KBM-7 (cell line): ENCODE measurements at places on chromosomes 16 and 17.

GRCh38 chr16:80616362-80616761 lies 75.6 kb downstream of the DYNLRB2 start:
- no peak for DNase-seq

DNA sequence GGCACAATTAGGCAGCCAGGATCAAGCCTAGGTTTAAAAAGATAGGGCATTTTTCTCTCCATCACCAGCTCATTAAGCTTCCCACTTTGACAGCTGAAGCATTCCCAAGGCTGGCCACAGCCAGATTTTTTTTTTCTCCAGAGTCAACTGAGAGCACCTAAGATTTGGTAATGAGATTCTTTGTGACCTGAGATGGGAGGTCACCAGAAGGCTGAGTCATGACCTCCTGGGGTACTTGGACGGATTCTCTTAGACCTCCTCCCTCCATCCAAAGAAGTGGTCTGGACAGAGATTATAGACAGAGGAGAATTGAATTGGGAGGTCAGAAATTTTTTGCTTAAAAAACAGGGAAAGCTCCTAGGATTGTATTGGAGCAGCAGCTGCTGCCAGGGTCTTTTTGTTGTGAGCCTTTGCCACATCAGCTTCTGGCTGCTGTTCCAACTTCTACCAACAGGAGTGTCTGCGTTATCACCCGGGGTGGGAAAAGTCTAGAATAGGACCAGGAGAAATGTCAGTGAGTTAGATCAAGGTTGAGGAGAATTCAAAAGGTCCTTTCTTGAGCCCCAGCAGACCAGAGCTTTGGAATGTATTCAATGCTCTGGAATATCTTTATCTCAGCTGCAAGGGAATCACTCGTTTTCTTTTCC lies 221.2 kb upstream of the N4BP1 start:
- no peak for DNase-seq

- no peak for DNase-seq
Measured at GRCh38 chr17:64531955-64532371, 25.2 kb downstream of the CEP95 start.

GRCh38 chr16:56324406-56324805 lies 100.9 kb downstream of the AMFR start:
- DNase-seq, result no peak

- no peak for DNase-seq
Measured at GRCh38 chr16:81415751-81416150, 28.9 kb upstream of the CMIP start.

DNA sequence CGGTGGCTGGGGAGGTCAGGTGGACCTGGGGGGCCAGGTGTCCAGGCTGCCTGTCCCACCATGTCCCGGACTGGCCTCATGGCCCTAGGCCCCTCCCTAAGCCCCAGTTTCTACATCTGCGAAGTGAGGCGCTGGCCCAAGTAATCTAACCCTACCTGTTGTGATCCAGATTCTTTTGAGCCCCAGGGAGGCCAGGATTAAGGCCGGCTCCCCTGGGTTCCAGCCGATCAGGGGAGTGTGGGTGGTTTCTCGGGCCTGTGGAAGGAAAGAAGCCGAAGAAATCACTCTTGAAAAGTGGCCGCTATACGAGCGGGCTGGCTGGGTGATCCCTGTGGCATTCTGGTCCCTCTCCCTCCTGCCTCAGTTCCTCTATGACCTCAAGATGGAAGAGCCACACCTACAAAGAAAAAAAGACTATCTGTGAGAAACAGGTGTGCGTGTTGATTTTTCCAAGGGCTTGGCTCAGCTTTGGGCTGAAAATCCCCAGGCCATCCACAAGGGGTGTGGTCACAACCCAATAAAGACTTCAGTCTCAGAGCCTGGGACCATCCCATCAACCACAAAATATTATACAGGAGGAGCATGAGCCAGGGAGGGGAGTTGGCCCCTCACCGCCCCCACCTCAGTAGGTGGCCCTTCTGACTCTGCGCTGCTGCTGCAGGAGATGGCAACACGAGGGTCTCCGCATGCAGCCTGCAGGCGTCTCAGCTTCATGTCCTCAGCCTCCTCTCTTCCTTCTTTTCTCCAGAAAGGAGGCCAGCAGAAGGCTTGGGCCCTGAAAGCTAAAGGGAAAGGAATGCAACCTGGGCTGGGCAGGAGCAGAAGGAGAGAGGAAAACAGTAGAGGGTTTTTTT lies 20.3 kb downstream of the GPR142 start:
- no peak for DNase-seq

GRCh38 chr17:67293251-67294203 lies 48.5 kb upstream of the HELZ start:
- DNase-seq, result peak; percentile 82

DNA sequence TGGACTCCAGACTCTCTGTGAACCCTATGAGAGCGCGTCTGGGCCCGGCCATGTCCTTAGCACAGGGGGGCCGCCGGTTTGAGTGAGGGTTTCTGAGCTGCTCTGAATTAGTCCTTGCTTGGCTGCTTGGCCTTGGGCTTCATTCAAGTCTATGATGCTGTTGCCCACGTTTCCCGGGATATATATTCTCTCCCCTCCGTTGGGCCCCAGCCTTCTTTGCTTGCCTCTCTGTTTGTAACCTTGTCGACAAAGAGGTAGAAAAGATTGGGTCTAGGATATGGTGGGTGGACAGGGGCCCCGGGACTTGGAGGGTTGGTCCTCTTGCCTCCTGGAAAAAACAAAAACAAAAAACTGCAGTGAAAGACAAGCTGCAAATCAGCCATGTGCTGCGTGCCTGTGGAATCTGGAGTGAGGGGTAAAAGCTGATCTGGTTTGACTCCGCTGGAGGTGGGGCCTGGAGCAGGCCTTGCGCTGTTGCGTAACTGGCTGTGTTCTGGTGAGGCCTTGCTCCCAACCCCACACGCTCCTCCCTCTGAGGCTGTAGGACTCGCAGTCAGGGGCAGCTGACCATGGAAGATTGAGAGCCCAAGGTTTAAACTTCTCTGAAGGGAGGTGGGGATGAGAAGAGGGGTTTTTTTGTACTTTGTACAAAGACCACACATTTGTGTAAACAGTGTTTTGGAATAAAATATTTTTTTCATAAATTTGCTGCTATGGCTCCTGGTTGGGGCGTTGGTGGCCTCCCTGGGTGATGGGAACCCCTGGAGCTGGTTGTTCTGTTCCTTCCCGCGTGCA lies 23.1 kb downstream of the STAT5A start:
- peak; percentile 88 for DNase-seq

- no peak for DNase-seq
Measured at GRCh38 chr16:83802135-83802534, 5.6 kb upstream of the HSBP1 start.

GRCh38 chr16:11550791-11551498 lies 35.8 kb downstream of the LITAF start:
- no peak for DNase-seq

DNA sequence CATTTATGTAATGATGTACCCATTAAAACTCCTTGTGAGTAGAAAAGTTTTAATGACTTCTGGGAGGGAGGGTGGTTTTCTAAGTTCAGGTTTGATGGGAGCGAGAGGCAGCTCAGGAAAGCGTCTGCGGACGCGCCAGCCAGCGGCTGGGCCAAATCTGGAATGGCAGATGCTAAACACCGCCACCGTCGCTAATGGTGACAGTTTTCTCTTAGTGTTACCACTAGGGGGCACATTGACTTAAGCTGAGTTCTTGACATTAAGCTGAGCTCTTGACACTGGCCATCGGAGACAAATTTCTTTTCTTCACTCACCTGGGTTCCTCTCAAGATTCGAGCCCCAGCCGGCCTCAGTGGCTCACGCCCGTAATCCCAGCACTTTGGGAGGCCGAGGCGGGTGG lies 6.7 kb downstream of the TRPV1 start:
- DNase-seq, result peak; percentile 69

- DNase-seq, result no peak
Measured at GRCh38 chr16:5222761-5223160, 125.2 kb upstream of the EEF2KMT start.

DNA sequence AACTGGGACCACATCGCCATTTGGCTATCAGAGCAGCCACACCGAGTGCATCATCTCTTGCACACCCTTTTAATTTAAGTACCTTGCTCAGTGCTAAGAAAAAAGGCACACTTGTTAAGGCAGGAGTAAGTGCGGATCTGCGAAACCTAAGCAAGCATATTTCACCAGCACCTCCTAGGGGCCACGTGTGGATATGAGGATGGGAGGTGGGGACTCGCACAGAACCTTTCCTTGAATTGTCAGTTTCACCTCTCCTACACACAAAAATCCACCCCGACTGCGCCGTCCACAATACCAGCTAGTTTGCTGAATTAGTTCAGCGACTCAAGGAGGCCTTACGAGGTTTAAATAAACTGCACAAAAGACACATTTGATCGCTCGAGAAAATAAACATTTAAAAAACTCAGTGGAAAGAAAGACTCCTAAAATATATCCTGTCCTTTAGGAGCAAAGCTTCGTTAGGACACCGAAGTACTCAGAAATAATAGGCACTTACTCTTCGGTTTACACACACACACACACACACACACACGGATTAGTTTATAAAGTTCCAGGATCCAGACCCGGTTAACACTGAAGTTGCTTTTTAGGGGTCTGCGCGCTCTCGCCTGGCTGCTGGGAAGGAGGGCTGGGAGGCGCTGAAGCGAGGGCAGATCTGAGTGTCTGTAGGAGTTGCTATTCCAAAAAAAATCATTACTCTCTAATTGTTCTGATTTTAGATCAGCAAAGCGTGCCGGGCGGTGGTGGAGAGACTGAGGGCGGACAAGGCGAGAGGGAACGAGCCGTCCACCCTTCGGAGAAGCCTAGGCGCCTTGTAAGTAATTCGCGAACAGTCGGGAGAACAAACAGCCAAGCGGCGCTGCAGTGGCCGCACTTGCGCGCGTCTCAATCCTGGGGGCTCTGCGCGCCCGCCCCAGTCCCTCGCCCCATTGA lies 1.0 kb upstream of the KCNJ2 start:
- peak; percentile 29 for DNase-seq

DNA sequence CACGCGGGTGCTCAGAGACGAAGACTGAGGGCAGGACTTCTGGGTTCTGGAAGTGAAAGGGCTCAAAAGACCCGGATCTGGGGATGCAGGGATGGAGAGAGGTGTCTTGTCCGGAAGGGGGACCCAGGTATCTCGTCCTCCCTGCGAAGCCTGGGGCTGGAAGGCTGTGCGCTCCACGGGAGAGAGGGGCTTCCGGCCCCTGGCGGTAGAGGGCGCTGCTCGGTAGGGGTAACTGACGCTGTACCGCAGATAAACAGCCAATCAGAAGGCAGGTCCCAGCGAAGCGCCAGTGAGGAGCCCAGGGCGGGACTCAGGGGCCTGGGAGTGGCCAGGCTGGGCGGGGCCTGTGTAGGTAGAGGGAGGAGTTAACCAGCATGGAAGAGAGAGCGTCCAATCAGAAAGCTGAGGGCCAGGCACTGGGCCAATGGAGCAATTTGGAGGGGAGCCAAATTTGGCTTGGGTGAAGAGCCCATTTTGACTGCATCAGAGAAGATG lies 804 bp downstream of the TGFB1I1 start:
- peak; percentile 60 for DNase-seq

GRCh38 chr17:47629826-47630225 lies 19.9 kb upstream of the KPNB1 start:
- no peak for DNase-seq

DNA sequence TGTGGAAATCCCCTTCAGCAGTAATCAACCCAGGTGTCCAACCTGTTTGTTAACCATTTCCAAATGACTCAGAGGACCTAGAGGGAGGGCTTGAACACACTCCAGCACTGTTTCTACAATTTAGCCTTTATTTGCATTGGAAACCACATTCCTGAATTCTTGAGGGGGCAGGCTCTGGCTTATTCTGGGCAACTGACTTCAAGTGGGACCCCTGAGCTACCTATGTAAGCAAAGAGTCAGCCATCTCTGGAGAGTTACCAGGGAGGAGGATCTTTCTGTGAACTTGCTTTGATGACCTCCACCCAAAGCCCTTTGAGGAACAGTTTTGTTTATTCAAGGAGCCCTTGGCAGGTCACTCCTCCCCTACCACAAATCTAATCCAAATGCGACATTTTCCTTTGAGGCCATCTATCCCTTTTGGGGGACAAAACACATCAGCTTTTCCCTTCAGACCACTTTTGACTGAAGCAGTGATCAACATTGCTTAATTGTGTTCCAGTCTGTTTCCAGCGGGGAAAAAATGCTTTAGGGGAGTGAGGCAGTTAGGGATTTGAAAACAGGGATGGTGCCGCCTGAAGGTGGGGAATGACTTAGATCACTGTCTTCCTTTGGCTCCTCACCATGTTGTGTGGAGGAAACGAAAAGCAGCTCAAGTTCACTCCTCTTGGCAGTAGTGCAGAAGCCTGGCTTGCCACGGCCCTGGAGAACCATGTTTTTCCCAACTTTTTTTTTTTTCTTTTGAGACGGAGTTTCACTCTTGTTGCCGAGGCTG lies 46.2 kb downstream of the TUBD1 start:
- no peak for DNase-seq

DNA sequence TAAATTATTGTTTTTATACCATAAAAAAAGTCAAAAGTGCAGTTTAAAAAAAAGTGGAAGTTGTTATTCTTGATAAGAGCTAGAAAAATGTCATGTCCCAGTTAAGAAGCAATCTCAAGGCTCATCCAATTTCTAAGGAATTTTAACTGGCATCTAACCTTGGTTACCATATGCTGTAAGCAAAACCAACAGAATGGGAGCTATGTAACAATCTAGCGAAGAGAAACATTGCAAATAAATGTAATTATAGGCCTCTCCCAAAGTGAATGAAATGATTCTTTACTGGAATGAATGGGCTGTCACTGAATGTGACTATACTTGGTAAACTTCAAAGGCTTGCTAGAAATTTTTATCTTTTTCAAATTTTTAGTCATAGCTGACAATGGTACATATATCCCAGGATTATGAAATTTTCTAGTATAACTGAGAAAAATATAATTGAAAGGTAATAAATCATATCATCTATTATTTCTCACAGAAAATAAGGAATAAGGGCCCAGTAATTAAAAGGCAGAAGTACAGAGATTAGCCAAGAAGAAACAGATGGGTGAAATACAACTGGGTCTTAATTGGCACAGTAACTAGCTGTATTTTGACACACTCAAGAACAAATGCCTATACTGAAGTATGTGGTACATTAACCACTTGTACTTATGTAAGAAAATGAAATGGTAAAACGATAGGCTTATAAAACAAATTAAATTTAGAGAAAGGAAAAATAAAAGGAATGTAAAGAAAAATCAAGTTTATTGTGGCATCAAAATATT lies 61.5 kb downstream of the NETO2 start:
- DNase-seq, result no peak

GRCh38 chr16:70407811-70408274 lies 31.1 kb downstream of the ST3GAL2 start:
- DNase-seq, result no peak

DNA sequence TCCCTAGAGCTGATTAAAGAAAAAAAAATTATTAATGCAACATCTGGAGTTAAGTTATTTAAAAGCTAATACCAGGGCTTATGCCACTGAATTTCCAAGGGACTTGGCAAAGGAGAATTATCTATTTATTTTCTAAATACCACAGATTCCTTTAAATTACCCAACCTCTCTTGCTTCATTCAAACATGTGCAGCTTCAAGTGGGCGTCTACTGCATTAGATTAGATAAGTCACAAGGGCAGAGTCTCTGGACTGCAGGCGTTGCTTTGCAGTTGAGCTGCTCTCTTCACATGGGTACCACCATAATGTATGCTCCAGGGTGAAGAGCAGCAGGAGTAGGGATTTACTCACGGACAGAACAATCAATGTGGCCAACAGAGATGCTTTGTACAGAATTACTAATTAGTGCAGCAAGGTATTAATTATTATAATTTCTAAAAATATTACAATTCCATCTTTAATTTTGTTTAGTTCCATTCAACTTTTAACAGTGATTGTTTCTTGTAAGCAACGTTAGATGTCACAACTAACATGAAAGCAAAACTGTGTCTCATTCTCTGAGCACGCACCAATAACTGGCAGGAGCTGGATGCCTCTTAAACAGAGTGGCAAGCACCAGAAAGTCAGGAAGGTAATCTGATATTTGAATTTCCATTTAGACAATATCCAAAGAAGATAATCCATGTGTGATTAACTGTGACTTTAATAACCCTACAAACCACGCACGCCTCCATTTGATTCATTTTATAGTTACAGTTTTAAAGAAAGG lies 214.2 kb downstream of the STX8 start:
- DNase-seq, result no peak
